Activated T-helper 1 cell treated with anti-CD3 and anti-CD28 coated beads, Interleukin-2, amount 50 U/mL, for 16 hours (primary cell): ENCODE measurements at places on chromosomes 7 and 10.

DNA sequence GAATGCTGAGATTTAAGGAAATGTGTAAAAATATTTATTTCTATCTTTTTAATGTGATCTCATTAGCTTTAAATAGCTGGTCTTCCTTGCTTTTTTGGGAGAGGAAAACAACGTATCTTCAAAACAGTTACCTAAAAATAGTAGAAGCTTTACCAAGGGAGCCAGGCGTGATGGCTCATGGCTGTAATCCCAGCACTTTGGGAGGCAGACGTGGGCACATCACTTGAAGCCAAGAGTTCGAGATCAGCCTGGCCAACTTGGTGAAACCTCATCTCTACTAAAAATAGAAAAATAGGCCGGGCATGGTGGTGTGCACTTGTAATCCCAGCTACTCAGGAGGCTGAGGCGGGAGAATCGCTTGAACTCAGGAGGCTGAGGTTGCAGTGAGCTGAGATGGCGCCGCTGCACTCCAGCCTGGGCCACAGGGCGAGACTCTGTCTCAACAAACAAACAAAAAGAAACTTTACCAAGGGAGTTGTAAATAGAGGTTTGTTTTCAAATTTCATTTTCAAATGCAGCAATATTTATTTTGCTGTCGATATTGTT is 48.4 kb upstream of the ITGB1 start:
- DNase-seq: no peak

DNA sequence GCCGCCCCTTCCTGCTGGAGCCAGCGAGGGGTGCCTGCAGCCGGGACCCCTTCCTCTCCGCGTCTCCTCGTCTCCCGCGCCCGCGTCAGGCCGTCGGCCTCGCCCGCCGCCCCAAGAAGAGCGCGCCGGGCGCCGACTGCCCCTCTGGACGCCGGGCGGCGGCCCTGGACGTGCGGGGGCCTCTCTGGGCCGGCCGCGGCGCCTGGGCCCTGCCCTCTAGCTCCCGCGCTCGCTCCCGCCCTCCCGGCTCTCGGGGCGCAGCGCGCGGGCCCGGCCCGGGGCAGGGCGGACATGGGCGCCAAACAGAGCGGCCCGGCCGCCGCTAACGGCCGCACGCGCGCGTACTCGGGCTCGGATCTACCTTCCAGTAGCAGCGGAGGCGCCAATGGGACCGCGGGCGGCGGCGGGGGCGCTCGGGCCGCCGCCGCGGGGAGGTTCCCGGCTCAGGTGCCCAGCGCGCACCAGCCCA is 704 bp downstream of the ZNRF2 start:
- peak; percentile 22 for DNase-seq

GRCh38 chr7:132352800-132353199 is 223.5 kb downstream of the PLXNA4 start:
- no peak for DNase-seq

GRCh38 chr7:131336956-131337355 is 9.3 kb downstream of the MKLN1 start:
- no peak for DNase-seq

GRCh38 chr10:36802490-36803153 is 322.8 kb upstream of the ANKRD30A start:
- DNase-seq: no peak

DNA sequence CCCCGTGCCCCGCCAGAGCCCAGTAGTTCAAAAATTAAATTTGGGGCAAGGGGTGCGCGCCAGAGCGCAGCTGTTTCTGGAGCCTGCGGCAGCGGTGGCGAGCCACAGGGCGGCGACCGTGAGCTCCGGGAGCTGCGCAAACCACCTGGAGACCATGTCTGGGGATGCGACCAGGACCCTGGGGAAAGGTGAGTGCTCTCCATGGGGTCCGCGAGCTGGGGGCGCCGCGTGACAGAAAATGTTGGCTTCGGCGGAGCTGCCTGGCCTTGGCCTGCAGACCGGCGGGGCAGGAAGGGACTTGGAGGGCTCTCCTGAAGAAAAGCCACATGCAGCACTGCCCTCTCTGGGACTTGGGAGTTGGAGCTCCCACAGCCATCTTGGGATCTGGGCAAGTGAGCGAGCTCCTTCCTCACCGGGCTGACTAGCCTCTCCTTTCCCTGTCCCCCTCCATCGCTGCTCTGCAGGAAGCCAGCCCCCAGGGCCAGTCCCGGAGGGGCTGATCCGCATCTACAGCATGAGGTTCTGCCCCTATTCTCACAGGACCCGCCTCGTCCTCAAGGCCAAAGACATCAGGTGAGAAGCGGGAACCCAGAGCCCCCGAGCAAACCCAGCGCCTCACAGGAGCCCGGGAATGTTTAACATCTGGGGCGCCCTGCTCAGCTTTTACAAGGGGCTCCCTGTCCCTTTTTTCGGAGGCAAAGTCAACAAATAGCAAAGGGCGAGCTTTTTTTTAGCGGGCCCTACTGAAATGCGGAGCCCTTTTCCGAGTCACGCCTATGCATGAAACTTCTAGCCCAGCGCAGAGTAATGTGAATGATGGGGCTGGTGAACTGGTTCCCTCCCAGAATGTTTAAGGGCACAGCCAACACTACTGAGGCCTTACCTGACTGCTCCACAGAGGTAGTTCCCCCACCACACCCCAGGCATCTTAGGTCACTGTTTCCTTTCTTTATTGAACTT is 6.1 kb downstream of the GSTO2 start:
- peak; percentile 20 for DNase-seq
